ENCODE measurements at places on chromosomes 11 and 22.

DNA sequence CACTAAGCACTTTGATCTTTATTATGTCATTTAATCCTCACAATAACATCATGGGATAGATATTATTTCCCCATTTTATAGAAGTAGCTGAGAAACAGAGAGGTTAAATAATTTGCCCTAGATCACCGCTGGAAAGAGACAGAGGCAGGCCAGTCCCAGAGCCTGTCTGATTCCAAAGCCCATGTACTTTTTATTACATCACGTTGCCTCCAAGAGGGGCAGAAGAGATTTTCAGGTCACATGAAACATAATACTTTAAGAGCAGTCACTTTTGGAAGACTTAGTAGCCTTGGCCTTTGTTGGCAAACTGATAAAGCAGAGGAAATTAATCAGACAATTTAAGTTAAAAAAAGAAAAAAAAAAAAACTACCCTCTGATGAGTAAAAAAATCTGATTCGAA is 200.2 kb upstream of the ARHGAP20 start:
- DNase-seq, result no peak

- DNase-seq, result no peak
These were observed 1.7 kb downstream of the MMP11 start for GRCh38 chr22:23774114-23774921.

- no peak for DNase-seq
These were observed 55.6 kb upstream of the RRM1 start for GRCh38 chr11:4039011-4039410.

- DNase-seq, result no peak
These were observed 469.9 kb downstream of the MN1 start for GRCh38 chr22:27331526-27332281.

DNA sequence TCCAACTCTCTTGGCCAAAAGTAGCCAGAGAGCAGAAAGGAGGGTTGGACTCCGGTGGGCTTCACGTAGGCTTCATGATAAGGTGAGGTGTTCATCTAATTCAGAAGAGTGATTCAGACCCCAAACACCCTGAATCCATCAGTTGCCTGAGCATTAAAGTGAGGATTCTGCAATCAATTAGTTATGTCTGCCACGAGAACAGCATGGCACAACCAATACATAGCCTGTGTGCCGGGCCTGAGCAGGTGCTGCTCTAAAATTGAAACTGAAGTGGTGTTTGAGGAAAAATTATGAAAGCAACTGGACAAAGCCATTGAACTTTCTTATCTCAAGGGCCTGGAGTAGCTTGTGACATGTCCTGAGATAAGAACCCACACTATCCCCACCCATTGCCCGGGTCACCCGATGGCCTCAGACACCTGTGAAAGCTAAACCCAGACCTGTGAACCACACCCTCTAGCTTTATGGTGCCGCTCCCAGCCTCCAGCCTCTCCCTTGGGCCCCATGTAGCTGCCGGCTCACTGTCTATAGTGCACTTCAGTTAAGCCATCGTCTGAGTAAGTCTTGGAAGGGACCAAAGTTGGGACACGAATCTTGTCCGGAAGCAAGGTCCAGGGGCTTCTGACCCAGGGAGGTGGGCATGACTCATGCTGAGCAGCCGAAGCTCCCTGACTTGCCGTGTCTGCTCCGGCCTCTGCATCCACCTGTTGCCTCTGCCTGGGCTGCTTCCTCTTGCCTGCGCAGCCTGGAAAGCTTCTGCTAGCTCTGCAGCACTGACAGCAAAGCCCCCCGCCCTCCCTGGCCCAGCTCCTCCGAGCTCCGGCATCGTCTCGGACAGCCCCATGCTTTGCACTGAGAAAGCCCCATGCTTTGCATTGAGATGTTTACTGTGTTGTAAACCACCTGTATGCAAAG is 5.7 kb upstream of the MYEOV start:
- DNase-seq, result no peak

DNA sequence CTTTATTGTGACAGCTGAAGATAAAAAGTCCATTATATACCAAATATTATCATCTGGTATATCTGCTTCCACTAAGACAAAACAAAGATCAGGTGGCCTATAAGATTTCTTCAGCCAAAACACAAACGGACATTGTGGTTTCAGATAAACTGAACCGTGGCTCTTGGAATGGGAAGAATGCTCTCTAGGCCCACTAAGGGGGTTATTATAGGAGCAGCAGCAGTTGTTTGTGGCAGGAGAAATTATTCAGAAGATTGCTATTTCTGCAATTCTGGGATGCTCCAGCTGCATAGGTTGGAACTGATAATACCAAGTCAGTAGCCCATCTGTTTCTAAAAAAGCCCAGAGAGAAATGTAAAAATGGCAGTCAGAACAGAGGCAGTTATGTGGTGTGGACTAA is 145.3 kb downstream of the NCAM1 start:
- no peak for DNase-seq

DNA sequence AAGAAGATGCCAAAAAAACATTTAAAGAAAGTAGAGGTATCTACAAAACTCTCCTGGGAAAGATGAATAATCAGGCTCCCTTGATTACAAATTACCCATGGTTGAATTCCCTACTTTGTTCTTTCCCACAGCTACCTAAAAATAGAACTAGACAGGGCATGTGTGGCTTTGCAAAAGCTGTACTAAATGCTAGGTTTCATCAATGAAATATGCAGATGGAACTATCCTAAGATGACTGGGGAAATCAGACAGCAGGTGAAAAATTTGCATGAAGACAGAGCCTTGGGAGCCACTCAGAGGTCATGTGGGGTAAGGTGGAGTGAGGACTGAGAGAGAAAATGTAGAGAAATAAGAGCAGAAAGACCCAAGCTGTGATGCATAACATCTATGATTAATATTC is 14.7 kb downstream of the LAYN start:
- no peak for DNase-seq

DNA sequence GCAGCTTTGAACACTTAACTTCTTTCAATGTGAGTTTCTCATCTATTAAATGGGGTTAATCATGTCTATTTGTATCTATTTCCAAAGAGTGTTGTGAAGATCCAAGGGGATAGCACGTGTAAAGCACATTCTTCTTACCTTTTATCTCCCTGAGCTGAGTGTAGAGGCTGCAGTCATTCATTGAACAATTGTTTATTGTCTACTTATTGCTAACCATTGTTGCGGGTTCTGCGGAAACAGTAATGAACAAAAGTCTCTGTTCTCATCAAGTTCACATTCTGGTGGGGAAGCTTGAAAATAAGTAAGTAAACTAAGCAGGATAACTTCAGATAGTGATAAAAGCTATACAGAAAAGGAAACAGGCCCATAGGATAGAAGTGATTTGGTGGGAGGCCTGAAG is 27.4 kb upstream of the PLET1 start:
- DNase-seq, result no peak

DNA sequence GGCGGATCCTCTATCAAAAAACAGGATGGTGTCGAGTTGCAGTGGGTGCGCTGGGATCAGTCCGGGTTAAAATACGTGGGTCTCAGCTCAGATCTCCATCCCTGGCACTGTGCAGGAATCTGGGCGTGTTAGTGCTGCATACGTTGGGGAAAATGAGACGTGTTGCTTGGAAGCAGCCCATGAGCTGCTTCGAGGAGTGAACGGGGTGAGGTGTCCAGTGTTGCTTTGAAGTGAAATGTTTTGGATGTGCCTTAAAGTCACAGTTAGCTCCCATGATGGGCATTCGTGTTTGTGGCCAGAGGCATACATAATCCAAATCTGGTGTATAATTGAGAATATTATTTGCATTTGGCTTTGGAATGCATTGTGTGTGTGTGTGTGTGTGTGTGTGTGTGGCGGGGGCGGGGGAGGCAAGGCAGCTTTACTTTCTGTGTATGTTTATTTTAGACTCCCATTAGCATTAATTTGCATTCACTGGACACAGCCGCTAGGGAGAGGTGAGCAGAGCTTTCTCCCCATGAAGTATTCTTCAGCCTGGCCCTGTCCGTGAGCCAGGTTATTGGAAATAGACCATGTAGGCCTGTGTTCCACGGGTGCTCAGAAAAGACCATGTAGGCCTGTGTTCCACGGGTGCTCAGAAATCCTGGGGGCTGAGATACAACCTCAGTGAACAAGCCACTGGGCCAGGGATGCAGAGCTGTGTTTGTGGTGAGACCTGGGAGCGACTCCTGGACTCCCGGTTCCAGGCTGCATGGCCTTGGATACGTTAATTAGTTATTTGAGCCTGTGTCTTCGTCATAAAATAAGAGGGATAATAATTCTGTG is 134.6 kb downstream of the ST3GAL4 start:
- DNase-seq, result no peak

DNA sequence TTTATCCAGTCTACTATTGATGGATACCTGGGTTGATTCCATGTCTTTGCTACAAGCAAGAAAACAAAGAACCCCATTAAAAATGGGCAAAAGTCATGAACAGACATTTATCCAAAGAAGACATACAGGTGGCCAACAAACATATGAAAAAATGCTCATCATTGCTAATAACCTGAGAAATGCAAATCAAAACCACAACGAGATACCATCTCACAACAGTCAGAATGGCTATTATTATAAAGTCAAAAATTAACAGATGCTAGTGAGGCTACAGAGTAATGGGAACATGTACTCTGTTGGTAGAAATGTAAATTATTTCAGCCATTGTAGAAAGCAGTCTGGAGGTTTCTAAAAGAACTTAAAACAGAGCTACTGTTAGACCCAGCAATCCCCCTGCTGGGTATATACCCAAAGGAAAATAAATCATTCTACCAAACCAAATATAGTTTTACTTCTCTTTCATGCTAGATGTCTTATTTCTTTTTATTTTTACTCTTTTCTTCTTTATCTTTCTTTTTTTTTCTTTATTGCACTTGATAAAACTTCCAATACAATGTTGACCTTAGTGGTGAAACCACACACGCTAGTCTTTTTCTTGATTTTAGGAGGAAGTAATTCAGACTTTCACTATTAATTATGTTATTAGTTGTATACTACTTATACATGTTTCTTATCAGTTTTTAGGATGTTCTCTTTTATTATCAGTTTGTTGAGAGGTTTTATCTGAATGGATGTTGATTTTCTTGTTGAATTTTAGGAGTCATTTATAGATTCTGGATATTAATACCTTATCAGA is 14.3 kb downstream of the TRIM22 start:
- DNase-seq, result no peak

GRCh38 chr22:37051391-37052385 is at the start of gene KCTD17:
KCTD17 (plus strand) TSS chr22:37051742; CDS start chr22:37051761, 19 bp downstream.
- DNase-seq, result peak; percentile 64

GRCh38 chr11:73965764-73966121 is 14.9 kb downstream of the DNAJB13 start:
- no peak for DNase-seq

DNA sequence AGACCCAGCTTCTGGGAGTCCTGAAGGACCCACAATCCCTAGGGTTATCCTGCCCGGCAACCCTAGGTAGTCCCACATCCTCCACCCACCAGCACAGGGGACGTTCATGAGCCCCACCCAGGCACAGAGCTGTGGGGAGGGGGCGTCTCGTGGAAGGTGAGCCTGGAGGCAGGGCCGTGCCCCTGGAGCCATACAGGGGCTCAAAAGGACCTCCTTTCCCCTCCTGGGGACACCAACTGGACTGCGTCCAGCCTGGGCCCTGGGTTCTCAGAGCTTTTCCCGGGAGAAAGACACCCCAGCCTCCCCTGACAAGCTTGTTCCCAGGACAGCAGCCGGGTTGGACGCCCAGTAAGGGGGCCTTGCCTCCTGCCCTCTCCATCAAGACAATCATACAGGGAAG is 78.4 kb downstream of the BRD1 start:
- no peak for DNase-seq

- DNase-seq, result no peak
These were observed 12.7 kb upstream of the TMA7B start for GRCh38 chr22:39947220-39948216.

DNA sequence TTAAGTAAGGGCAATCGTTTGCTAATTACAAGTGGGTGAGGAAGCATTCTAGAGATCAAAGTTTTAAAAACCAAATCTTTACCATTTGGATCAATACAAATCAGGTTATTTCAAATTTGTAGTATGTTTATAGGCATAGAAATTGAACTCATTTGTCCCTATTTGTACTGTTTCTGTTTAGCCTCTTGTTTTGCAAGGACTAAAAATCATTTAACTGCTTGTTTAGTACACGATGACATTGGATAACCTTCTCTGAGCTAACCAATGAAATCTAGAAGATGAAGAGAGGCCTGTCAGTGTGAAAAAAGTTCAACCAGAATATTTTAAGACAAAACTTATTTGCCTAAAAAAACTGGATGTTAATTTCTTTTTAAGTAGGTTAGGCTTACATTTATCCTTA is 40.0 kb downstream of the ZC3H12C start:
- no peak for DNase-seq

GRCh38 chr11:40285558-40285957 is 1173.9 kb downstream of the LRRC4C start:
- DNase-seq, result no peak

- no peak for DNase-seq
These were observed 311.0 kb downstream of the SBF2 start for GRCh38 chr11:9982796-9983579.

GRCh38 chr11:74325649-74326645 is 14.5 kb upstream of the P4HA3 start:
- DNase-seq, result no peak

GRCh38 chr11:113670149-113670830 is 35.8 kb downstream of the TMPRSS5 start:
- DNase-seq, result no peak

GRCh38 chr11:36974771-36975170 is 376.7 kb upstream of the RAG2 start:
- DNase-seq, result no peak

DNA sequence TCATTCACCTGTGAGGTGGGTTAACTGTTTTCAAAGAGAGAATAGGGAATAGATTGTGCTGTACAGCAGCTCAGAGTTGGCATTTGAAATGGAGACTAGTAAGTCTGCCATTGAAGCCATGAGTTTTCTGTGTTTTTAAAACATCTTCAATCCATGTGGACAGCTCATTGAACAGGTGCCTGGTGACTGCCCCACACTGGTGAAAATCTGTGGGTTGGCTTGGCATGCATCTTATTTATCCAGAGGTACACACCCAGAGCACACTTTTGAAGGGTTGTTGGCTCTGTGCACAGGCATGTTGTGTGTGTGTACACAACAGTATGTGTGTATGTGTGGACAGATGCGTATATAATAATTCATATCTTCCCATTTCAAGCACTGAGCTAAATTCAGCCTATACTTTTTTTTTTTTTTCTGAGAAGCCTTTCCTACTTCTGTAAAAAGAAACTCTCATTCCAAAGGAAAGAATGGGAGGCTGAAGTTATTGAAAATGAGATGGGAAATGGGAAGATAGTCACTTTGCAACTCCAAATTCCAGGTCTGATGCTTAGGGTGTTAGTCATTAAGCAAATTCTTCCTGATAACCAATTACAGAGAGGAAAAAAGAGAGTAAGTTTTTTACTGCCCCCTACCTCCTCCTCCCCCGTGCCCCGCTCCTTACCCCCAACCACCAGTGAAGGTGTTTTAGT is 7.0 kb upstream of the LYVE1 start:
- no peak for DNase-seq

DNA sequence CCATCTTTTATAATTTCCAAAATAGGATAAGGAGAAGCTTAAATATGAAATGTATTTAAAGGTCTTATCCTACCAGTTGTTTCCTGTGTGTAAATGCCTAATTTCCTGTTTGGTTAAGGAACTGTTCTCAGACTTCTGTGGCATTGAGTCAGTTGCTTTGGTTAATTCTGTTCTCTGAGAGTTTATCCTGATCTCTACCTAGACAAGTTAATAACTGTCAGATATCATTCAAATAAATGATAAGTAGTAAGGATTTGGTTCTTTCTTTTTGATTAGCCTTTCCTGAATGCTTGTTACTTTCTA is 39.5 kb downstream of the CTNND1 start:
- DNase-seq, result no peak
